Dorsolateral prefrontal cortex (tissue), 122 donors: ENCODE measurements at places on chromosomes 2 and 18.

DNA sequence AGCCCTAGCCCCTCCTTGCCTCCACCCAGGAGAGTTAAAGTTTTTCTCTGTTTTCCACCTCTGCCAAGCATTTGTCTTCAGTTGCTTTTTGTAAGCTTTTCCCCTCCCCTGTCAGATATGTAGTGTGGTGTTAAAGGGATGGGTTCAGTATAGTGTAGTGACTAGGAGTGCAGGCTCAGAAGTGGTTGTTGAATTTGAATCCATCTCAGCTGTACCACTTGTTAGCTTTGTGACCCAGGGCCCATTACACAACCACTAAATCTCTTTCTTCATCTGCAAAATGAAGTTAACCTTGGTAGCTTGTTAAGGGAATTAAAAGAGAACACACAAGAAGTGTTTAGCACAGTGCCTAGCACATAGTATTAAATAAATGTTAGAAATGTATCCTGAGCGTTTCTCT, 56.9 kb downstream of the MAP3K20 start:
- no peak for DNase-seq

GRCh38 chr2:8514796-8515758, 166.8 kb upstream of the ID2 start:
- DNase-seq: no peak

DNA sequence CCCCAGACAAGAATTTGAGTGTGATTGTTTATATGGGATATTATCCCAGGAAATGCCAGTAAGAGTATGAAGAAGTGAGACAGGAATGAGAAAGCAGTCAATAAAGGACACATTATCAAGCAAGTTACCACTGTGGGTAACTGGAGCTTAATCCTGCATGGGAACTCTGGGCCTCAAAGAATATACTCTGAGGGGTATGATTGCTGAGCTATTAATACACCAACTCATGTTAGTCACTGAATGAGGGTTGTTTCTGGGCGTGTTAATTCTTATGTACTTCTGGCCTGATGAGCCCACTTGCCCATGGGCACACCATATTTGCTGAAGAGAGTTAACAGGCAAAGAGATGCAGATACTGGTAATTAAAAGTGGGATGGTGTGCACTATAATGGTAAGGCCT, 26.6 kb upstream of the PAIP2B start:
- DNase-seq: no peak

GRCh38 chr2:119265693-119266066, 42.0 kb downstream of the STEAP3 start:
- DNase-seq: no peak

DNA sequence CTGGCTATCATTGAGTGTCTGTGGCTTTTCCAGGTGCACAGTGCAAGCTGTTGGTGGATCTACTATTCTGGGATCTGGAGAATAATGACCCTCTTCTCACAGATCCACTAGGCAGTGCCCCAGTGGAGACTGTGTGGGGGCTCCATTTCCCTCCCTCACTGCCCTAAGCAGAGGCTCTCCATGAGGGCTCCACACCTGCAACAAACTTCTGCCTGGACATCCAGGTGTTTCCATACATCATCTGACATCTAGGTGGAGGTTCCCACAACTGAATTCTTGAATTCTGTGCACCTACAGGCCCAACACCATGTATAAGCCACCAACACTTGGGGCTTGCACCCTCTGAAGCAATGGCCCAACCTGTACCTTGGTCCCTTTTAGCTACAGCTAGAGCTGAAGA, 775.4 kb upstream of the CDH2 start:
- DNase-seq: no peak

- DNase-seq: no peak
Measured at GRCh38 chr2:217899231-217900009, 103.4 kb downstream of the TNS1 start.

- DNase-seq: no peak
Measured at GRCh38 chr2:241437179-241437578, 71.2 kb downstream of the STK25 start.

- no peak for DNase-seq
Measured at GRCh38 chr2:216839688-216840087, 20.2 kb downstream of the TNP1 start.

DNA sequence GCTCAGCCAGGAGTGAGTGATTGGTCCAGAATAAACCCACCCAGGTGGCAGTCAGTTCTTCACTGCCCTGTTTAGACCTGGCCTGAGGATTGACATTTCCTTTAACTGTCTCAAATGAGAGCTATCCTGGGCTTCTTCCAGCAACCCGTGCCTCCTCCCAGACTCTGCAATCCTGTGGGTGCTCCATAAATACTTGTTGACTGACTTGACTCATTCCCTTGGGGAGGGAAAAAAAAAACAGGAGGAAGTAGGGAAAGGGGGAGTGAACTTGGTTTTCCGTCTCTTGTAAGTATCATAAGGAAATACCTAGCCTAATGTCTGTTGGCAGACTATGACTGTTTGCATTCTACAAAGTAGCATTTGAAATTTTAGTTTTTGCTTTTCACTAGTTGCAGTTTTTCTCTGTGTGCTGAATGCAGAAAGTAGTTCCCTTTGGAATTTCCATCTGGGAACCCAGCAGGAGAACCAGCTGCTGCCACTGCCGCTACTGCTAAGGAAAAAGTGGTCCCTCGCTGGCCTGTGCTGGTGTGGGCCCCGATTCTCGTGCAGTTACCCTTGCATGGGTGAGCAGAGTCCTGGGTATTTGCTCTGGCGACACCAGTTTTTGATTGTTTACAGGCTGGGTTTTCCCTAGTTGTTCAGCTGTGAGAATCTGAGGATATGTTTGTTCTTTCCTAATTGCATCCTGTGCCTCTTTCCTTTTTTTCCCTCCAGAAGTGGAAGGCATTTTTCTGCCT, 78.8 kb downstream of the TGOLN2 start:
- DNase-seq: no peak

DNA sequence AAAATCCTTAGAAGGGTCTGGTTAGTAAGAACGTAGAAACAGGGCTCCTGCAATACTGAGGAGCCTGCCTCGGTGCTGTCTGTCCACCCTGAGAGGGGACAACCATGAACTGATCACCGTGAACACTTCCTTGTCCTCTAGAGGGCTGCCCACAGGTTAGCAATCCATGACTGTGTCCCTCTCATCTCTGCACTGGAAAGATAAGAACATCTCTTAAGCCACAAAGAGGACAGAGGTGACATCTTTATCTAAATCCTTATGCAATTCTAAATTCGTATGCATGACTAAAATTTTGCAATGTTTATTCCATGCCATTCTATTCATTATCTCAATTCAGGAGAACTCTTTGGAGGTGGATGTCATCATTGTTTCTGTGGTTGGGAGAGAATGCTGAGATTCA, 12.8 kb downstream of the EFR3B start:
- DNase-seq: no peak

DNA sequence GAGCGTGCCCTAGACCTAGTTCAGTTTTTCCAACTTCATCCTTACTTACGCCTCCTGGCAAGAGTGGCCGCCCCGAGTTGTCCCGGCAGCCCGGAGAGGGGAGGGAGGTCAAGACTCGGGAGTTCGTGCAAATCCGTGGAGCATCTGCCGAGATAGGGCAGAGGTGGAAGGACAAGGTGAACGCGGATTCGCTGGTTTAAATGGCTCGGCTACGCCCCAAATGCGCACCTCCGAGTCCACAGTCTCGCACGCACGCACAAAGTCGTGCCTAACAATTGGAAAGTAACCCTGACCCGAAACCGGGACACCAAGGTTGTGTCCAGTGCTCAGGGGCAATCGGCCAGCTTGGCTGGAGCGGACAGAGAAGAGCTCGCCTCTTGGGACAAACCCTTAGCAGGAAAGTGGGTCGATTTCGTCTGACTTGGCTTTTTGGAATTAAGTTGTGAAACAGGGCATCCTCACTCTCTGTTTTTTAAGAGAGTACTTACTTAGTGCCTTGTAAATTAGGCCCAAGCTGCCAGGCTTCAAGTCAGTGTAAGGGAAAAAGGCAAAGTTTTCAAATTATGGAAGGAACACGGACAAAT, 726 bp upstream of the SS18 start:
- no peak for DNase-seq

DNA sequence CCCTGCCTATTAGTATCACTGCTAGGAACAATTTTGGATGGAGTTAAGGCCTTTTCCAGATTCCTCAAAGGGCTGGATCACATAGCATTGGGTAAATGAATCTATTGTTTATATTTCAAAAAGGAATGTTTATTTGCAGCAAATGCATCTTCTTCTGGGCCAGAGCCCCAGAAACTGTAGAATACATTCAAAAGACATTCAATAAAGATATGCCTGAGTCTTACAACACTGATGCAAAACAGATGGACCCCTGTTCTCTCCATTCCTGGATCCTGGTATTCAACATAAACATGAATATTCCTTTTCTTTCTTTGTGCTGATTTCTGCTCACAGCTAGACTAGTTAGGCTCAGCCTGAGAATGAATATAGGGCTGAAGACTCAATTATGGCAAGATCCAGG, 227.2 kb upstream of the KLHL29 start:
- DNase-seq: no peak
